Dermis blood vessel endothelial cell (primary cell): ENCODE measurements at places on chromosomes 4 and X.
A peak's percentile ranks its signal among the peaks of the same experiment; 100 is the strongest.

- DNase-seq = no peak
These were observed 287.2 kb downstream of the FRMPD4 start for GRCh38 chrX:12425496-12425895.

GRCh38 chr4:127548990-127549925, 83.5 kb upstream of the INTU start:
- no peak for DNase-seq

GRCh38 chr4:7286798-7287197, 94.5 kb downstream of the SORCS2 start:
- DNase-seq = no peak

DNA sequence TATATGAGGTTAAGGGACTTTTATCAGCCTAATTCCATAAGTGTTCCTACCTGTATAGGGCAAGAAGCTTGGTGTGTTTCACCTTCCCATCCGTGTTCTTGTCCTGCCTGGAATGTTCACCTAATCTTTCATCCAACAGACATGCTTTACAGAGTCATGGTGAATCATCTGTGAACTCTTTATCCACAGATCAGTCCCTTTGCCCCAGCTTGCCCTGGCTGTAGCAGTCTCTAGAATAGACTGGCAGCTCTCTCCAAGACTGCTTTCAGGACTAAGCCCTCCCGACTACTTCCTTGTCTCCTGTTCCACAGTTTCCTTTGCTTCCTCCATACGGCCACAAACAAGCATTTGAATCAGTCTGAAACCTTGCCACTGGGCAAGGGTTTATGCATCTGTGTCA, 177.9 kb upstream of the IL15 start:
- no peak for DNase-seq

DNA sequence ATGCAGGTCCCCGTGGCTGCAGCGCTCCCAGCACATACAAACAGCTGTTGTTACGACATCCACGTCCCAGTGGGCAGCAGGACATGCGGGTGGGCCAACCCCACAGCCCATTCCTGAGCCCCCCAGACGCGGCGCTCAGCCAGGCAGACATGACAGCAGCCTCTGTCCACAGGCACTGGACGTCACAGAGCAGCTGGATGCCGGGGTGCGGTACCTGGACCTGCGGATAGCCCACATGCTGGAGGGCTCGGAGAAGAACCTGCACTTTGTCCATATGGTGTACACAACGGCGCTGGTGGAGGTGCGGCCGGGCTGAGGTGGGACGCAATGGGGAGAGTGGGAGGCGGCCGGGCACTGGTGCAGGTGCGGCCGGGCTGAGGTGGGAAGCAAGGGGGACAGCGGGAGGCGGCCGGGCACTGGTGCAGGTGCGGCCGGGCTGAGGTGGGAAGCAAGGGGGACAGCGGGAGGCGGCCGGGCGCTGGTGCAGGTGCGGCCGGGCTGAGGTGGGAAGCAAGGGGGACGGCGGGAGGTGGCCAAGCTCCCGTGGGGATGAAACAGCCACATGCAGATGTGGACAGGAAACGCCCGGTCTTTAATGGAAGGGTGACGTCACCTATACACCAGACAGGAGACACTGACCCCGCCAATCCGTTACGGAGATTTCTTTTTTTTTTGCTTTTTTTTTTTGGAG, 9.4 kb downstream of the PLCXD1 start:
- no peak for DNase-seq

DNA sequence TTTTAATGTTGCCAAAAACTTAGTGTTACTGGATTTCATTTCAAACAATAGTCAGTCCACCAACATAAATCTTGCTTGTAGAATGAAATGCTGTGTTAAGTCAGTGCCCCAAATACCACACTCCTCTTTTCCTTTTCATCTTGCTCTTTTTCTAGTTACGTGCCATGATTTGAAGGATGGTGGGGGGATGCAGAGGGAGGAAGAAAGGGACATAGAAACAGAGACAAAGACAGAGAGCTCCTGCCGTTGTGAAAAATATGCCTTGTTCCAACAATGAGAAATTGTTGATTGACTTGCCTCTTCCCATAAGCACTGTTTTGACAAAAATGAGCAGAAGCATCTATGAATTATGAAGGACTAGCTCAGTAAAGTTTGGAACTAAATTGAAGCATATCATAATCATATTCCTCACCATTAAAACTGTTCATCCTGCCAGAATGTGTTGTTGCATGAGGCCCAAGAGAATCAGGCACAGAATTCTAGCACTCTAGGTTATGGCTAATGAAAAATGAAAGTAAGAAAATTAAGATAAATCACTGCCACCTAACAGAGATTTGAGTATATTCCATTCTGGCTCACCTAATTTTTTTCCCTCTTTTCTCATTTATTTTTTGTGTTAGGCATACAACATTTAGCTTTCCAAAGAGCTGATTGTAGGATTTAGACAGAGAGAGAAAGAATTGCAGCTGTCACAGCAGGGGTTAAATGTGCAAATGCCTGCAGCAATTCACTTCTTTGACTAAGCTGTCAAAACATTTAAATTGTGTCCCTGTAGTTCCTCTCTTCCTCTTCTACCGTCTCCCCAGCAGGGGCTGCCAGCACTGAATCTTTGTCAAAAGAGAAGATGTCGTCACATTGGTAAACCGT, 111.6 kb upstream of the PTPN13 start:
- DNase-seq = no peak

DNA sequence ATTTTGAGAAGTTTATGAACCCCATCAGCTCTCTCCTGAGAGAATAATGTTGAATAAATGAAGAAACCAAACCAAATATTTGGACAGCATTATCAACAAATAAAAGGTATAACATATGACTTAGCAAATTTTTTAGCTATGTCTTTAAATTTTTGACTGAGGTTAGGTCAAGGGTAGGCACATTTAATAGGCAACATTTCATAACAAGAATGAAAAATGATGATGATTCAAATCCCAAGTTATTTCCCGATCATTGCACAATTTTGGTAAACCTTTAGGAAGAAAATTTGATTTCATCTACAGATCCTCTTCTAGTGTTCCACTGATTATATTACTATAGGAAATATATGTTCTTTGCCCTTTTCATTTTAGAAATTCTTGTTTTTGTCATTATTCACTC, 123.7 kb upstream of the TLR3 start:
- no peak for DNase-seq

- DNase-seq = no peak
These were observed 104.5 kb downstream of the APOOL start for GRCh38 chrX:85108165-85108564.

- DNase-seq = no peak
These were observed 932.5 kb downstream of the SH3BGRL start for GRCh38 chrX:82134378-82134777.

DNA sequence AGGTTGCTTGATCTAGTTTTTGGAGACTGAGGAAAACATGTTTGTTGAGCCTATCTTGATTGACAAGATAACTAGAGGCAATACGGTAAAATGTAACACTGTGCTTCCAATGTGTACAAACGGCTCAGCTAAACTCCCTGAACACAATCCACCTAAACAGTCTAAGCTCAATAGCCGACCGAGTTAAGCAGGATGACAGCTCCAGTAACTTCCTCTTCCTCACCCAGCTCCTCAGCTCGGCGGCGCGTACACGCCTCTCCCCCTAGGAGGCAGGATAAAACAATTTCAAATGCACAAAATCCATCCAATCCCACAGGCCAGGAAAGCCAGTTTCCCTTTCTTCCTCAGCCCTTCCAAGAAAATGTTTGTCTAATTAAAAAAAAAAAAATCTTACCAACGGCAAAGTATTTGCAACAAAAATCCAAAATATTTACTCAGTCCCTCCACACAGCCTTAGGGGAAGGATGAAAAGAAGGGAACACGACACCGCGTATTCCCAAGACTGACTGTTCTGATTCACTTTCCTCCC, 1.0 kb downstream of the CNOT6L start:
- peak; percentile 92 for DNase-seq

DNA sequence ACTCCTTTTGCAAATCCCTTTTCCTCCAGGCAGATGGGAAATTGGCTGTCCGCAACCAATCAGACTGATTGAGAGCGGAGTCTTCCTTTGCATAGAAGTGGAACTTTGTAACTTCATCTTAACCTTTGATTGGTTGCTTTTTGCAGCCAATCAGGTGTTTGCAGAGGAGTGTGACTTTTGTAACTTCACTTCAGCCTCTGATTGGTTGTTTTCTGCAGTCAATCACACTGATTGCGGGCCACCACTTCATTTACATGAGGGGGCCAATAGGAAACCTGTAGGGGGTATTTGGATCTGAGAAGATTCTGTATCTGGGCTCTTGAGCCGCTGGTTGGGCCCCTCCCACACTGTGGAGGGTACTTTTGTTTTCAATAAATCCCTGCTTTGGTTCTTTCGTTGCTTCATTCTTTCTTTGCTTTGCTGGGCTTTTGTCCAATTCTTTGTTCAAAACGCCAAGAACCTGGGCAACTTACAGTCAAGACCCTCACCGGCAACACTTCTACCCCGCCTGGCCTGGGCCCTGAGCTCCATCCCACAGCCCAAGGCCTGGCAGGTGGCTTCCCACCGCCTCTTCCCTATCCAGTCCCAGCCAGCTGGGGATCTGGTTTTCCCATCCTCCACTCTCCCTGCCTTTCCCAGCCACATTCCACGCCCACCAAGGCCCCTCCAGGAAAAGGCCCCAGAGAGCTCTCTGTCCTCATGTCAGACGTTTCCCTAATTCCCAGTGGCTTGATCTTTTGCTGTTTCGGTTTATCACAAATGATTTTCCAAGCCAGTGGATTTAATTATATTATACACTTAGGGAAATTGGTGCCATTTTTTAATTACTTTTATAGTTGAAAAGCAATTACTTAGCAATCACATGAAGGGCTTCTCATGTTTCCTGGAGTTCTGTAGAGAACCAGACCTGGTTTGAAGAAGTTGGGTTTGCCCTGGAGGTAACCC, 110.2 kb upstream of the STX18 start:
- no peak for DNase-seq
